ENCODE measurements at places on chromosomes 11 and 22.

- no peak for DNase-seq
Measured at GRCh38 chr11:113189909-113190667, 124.3 kb upstream of the TTC12 start.

DNA sequence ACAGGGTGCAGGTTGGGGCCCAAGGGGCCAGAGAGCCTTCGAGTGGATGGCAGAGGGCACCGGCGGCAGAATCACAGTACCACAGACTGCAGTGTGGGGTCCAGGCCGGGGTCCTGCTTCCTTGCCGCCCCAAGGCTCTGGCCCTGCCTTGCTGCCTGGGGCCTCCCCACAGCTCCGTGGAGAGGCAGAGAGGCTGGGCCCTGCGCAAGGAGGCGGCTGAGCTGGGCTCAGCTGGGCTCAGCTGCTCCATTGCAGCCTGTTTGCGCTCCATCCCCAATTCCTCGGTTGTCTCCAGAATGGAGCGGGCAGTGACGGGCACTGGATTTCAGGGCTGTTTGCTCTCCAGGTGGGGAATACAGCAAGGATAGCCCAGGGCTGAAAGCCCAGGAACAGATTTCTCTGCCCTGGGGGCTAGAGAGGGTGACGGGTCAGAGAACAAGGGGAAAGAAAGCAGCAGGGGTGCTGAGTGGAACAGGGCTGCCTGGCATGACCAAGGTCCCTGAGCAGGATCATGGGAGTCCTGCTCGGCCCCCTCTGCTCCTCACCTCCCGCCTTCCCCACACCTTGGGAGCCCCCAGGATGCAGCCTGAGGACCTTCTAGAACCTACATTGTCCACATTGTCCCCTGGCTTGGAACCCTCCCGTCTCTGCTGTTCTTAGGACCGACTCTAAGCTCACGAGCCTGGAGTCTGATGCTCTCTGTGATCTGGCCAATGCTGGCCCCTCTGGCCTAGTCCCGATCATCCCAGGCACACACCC, 18.9 kb downstream of the MRGPRG start:
- no peak for DNase-seq

DNA sequence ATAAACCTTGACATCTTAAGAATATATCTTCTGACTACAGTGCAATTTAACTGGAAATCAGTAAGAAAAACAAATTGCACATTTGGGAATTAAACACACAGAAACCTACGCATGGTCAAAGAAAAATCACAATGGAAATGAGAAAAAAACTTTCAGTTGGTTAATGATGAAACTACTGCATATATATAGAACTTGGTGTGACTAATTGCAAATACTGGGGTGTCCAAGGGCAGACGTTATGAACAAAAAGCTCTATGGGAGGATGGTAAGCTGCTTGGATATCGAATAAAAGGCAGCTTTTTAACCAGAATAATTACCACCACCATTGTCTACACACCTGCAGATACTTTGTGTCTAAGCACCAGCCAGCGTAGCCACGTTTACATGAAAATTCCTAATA, 791 bp downstream of the GDPD4 start:
- DNase-seq, result no peak

- DNase-seq, result no peak
Measured at GRCh38 chr11:3200388-3201111, 18.1 kb downstream of the MRGPRG start.

- no peak for DNase-seq
Measured at GRCh38 chr22:39989633-39990032, 5.1 kb upstream of the FAM83F start.

GRCh38 chr11:73940801-73941570, 9.8 kb upstream of the DNAJB13 start:
- DNase-seq, result no peak

DNA sequence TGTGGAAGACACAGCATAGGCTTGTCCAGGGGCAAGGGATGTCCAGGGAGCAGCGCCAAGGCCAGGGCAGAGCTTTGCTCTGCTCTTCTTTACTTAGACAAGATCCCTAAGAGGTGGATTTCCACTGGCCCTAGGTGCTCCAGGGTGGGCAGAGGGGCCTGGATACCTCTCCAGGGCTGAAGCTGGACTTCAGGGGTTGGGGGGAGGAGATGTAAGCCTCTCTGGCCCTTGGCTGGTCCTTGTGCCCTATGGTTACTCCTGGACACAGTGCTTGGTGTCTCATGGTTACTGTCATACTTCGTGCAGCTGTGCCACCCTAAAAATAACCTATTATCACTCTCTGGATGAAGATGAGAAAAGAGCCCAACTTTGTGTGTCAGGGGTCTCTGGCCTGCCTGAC, 12.9 kb upstream of the KCNJ11 start:
- no peak for DNase-seq

GRCh38 chr22:22197993-22198402, 46.6 kb upstream of the VPREB1 start:
- no peak for DNase-seq

- no peak for DNase-seq
Measured at GRCh38 chr11:5129457-5129877, 8.7 kb downstream of the OR52A5 start.

DNA sequence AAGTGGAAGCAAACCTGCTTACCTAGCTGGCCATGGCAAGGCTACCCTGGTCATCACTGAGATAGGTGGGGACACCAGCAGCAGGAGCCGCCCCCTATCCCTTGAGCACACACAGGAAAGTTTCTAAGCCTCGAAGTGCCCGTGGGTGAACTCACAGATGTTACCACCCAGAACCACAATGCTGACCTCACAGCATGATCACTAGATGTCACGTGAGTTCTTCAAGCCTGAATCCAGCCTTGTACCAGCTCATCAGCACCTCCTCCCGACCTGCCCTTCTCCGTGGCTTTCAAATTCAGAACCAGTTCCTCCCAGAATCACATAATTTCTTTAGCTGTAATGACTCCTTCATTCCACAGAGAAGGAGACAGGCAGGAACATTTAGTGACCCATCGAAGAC, 24.7 kb upstream of the TIMP3 start:
- no peak for DNase-seq
